ENCODE measurements at places on chromosomes 1 and 21. TPM values are rescaled to one million over a fixed set of nuclear protein-coding genes. Genes with fewer than 3 reads are reported as not detected.

- DNase-seq, result no peak
- no peak overlapping the region for H3K4me3 ChIP-seq
- H3K27me3 ChIP-seq, result no peaks in the 10 kb centered on the region
These were observed 13.8 kb downstream of the LEPR start for GRCh38 chr1:65434255-65434654.

- no peaks in the 10 kb centered on the region for H3K4me1 ChIP-seq
- no peaks in the 10 kb centered on the region for H3K27me3 ChIP-seq
- no peaks in the 10 kb centered on the region for H3K36me3 ChIP-seq
These were observed 61.7 kb downstream of the BACE2 start for GRCh38 chr21:41229509-41230248.

DNA sequence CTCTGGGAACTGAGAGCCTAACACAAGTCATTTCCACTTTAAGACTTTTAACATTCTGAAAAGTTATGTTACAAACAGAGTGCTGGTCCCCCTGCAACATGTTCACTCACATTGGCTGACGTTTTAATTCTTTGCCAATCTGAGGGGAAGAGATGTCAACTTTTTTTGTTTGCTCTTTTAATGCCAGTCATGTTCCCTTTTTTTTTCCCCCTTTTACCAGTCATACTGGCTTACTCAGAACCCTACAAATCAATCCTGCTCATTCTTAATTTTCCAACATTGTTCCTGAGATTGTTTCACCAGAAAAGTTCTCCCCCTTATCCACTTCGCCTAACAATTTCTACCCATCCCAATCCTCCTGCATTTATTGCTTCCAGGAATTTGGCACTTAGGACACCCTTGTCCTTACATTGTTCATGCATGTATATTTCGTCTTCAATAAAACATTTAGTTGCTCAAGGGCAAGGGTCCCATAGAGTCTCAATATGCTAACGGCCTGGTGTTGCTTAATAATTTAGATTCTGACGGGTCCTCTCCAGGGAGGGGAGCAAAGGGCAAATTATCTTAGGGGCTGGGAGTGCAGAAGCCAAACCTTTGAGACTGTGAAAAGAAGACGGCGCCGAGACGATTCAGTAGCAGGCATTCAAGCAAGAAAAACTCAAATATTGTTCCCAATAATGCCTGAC, 624 bp upstream of the CR1L start:
- no peak overlapping the region for H3K4me3 ChIP-seq
- H3K4me1 ChIP-seq, result peaks cover 3% of the 10 kb centered on the region
- no peaks in the 10 kb centered on the region for H3K36me3 ChIP-seq
- H3K27ac ChIP-seq, result no peak overlapping the region

GRCh38 chr1:173002891-173003838, 47.6 kb downstream of the TNFSF18 start:
- H3K4me1 ChIP-seq, result no peaks in the 10 kb centered on the region
- DNase-seq, result no peak
- no peaks in the 10 kb centered on the region for H3K27me3 ChIP-seq
- no peaks in the 10 kb centered on the region for H3K36me3 ChIP-seq

DNA sequence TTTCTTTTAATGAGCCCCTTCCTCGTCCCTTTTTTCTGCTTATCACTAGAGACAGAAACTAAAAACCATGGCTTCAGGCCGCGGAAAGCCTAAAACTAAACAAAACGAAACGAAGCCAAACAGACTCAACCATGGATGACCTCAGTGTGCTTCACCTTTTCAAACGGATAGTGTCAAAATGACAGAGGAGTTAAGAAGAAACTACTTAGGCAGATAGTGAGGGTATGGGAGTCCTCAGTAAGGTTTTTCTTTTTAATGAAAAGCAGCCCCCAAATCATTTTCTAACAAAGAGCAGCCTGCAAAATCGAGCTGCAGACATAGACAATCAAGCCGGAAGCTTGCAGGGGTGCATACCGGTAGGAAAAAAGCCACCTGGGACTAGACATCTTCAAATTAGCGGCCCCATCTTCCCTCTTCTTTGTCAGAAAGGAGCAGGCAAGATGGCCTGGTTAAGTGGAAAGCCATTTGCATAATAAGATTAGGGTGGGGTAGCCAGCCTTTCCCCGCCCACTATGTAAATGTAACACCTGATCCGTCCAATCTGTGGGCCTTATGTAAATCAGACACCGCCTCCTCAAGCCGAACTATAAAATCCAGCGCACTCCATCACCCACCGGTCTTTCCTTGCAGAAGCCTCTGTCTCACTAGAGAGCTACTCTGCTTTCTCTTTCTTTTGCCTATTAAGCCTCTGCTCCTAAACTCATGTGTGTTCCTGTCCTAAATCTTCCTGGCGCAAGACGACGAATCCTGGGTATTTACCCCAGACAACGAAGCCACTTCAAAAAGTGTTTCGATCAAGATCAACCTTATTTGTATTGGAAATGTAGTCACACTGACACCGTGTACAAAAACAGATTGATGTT, 6.2 kb upstream of the ERO1B start:
- no peak overlapping the region for H3K27ac ChIP-seq
- no peaks in the 10 kb centered on the region for H3K4me1 ChIP-seq
- no peak overlapping the region for H3K4me3 ChIP-seq
- DNase-seq, result peak; percentile 32
- H3K36me3 ChIP-seq, result no peaks in the 10 kb centered on the region

DNA sequence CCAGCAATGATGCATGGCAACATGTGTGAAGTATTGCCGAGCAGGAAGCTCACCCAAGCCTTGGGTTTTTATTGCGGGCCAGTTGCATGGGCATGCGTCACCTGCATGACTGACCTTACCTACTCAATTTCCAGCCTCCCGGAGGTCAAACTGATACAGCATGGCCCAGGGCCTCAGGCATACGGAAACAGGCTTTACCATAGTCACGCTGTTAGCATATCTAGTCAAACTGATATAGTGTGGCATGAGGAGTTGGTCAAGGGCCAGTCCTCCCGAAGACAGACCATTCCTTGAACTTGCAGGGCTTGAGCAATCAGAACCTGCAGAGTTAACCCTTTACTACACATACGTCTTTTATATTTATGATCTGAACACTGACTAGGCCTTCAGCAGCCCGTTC, 6.4 kb upstream of the DUSP12 start:
- no peaks in the 10 kb centered on the region for H3K4me1 ChIP-seq
- no peaks in the 10 kb centered on the region for H3K27me3 ChIP-seq
- no peak overlapping the region for H3K4me3 ChIP-seq
- no peaks in the 10 kb centered on the region for H3K36me3 ChIP-seq

DNA sequence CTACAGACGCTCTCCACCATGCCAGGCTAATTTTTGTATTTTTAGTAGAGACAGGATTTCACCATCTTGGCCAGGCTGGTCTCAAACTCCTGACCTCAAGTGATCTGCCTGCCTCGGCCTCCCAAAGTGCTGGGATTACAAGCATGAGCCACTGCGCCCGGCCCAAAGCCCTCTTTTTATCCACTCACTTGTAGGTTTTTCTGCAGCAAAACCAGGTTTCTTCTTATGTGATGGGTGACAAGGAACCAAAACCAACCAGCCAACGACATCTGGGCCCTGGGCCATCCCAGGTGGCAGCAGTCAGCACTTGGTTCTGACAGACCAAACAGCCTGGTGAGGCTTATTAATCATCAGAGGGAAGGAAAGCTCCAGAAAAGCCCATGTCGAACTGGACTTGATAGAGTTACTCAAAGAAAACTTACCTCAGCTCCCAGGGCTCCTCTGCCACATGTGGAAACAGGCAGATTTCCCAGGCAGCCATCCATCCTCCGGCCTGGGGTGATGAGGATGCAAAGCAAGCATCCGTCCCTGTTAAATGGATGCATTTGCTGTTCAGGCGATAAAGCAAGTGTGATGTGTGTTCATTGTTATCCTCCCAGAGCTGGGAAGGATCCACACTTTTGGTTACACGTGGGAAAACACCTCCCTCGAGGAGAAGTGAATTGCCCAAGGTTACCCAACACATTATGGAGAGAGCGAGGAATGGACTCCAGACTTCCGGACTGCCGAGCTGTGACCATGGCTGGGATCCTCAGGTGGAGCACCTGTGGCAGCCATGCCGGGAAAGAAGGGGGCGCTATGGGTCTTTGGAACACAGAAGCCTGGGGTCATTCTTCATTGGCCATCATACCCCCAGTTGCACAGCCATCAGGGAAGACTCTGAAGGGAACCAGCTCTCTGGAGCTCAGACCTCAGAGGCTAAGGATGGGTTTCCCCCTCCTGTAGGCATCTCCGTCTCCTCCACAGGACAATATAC, 118.8 kb downstream of the HUNK start:
- no peaks in the 10 kb centered on the region for H3K27me3 ChIP-seq
- no peak for DNase-seq
- no peak overlapping the region for H3K27ac ChIP-seq
- no peak overlapping the region for H3K4me3 ChIP-seq
- H3K36me3 ChIP-seq, result no peaks in the 10 kb centered on the region
- peaks cover 3% of the 10 kb centered on the region for H3K4me1 ChIP-seq

- peak overlapping the region; percentile 79 for H3K27ac ChIP-seq
- H3K4me3 ChIP-seq, result no peak overlapping the region
- DNase-seq, result no peak
- peaks cover 26% of the 10 kb centered on the region for H3K4me1 ChIP-seq
- no peaks in the 10 kb centered on the region for H3K36me3 ChIP-seq
- H3K27me3 ChIP-seq, result no peaks in the 10 kb centered on the region
These were observed 2.5 kb upstream of the TRAPPC3 start for GRCh38 chr1:36151845-36152203.

DNA sequence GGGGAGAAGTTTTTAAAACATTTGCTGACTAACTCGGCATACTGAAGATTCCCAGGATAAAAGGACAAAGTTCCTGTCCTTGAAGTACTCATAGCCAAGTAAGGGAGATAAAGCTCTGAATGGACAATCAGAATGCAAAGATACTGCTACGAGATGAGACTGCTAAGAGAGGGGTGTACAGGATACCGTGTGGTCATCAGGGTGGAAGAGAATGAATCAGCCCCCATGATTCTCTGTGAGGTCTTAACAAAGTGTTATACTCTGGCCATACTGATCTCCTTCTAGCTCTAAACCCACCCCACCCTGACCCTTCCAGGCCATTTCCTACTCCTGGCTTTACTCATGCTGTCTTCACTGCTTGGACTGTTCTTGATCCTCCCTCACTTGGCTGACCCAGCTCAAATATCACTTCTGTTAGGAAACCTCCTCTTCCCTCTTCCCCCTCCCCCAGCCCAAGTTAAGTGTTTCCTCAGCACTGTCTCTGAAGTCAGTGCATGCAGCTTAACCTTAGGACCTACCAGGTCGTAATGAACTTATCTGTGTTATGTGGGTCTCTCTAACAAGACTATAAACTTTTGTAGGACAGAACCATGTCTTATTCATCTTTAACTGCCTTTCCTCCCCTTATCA, 15.8 kb upstream of the MAGOH start:
- no peak overlapping the region for H3K4me3 ChIP-seq
- DNase-seq, result peak; percentile 52
- H3K27me3 ChIP-seq, result no peaks in the 10 kb centered on the region
- peak overlapping the region; percentile 61 for H3K27ac ChIP-seq
- H3K4me1 ChIP-seq, result peaks cover 26% of the 10 kb centered on the region

GRCh38 chr1:26719205-26719604, 23.4 kb downstream of the ARID1A start:
- no peak for DNase-seq
- peak overlapping the region; percentile 1 for H3K27ac ChIP-seq
- no peaks in the 10 kb centered on the region for H3K36me3 ChIP-seq
- H3K4me1 ChIP-seq, result peaks cover 48% of the 10 kb centered on the region
- H3K4me3 ChIP-seq, result no peak overlapping the region

DNA sequence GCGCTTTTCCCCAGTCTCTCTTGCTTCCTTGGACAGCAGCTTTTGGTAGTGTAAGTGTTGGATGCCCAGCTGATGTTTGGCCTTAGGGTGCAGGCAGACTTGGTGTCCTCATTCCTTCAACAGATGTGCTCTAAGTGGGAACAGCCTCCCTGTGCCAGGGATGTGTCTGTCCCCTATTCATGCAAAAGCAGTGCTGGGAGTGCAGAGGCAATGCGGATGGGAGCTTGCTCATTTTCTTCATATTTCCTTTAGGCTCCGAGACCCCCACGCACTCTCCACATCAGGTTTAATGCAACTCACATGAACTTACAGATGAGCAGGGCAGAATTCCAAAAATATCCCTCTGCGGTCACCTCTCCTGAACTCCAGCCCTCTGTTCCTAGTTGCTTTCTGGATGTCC, 96.1 kb downstream of the IER5 start:
- H3K27me3 ChIP-seq, result peaks cover 16% of the 10 kb centered on the region
- no peaks in the 10 kb centered on the region for H3K36me3 ChIP-seq
- no peak overlapping the region for H3K4me3 ChIP-seq
- H3K27ac ChIP-seq, result no peak overlapping the region
- no peak for DNase-seq
- H3K4me1 ChIP-seq, result peaks cover 10% of the 10 kb centered on the region

DNA sequence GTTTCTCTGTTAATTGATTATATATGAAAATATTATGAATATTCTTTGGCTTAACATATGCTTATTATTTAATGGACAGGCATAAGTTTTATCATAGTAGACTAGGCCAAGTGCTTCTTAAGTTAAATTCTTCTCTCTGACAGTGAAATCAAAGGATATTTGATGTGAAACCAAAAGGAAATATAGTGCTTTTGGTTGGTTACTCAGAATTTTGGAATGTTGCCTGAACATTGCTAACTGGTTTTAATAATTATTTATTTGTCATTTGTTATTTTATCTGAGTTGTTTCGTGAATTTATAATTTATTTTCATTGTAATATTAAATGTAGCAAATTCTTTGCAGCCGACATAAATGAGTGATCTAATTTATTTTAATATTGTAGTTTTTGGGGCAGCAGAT, 18.3 kb downstream of the HOOK1 start:
- no peak overlapping the region for H3K27ac ChIP-seq
- no peaks in the 10 kb centered on the region for H3K36me3 ChIP-seq
- H3K27me3 ChIP-seq, result no peaks in the 10 kb centered on the region
- no peak for DNase-seq
- no peak overlapping the region for H3K4me3 ChIP-seq

DNA sequence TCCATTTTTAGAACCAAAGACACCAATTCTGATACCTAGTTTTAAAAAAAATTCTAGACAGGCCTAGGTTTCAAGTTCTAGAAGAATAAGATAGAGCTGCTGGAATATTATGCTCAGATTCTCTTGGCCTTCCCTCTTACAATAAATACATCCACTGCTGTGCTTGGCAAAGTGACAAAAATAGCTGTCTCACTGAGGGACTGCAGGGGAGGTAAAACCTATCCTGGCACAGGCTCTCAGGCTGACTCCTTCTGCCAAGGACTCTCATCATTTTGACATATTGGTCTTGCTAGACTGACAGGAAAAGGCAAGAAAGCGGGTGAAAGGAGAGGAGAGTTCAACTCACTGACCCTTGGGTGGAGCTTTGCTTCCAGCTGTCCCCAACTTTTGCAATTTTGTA, 197.0 kb upstream of the LHX8 start:
- peak; percentile 8 for DNase-seq
- H3K27me3 ChIP-seq, result no peaks in the 10 kb centered on the region
- H3K4me3 ChIP-seq, result no peak overlapping the region
- no peaks in the 10 kb centered on the region for H3K36me3 ChIP-seq
- H3K4me1 ChIP-seq, result no peaks in the 10 kb centered on the region

Gene NBPF3
- 12.4 TPM for total RNA-seq

Gene ERVH48-1
- total RNA-seq, result 7.6 TPM

Gene PLA2G2C
- not detected for total RNA-seq

Gene CD101
- total RNA-seq, result 0.13 TPM

Gene TMPRSS2
- total RNA-seq, result 113 TPM

Gene NBPF26
- 13.4 TPM for total RNA-seq

Gene EPHA2
- 26.7 TPM for total RNA-seq

Gene PLEKHN1
- 0.60 TPM for total RNA-seq

Gene B3GALNT2
- total RNA-seq, result 24.2 TPM

Gene VWA5B1
- 0.24 TPM for total RNA-seq

Gene OR2L3
- not detected for total RNA-seq

Gene KCNJ9
- total RNA-seq, result not detected
